ENCODE measurements at places on chromosomes 4 and X.

DNA sequence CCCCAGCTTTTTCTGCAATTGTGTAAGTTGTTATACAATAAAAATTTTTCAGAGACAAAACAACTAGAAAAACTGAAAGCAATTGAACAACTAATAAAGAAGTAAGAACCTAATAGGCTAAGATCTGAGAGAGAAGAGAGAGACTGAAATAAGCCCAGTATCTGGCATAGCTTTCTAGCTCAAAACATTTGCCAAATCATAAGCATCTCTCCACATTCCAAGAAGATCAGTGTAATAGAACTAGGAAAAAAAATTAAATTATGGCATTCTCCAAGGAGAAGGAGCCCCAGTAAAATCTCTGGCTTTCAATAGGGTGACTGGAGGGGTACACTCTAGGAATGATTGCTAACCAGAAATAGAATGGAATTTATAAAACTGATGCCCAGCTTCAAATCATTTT lies 19.0 kb upstream of the PPP3CA start:
- DNase-seq = no peak

GRCh38 chrX:154308108-154308946 lies 12.7 kb downstream of the TKTL1 start:
- peak; percentile 77 for DNase-seq

DNA sequence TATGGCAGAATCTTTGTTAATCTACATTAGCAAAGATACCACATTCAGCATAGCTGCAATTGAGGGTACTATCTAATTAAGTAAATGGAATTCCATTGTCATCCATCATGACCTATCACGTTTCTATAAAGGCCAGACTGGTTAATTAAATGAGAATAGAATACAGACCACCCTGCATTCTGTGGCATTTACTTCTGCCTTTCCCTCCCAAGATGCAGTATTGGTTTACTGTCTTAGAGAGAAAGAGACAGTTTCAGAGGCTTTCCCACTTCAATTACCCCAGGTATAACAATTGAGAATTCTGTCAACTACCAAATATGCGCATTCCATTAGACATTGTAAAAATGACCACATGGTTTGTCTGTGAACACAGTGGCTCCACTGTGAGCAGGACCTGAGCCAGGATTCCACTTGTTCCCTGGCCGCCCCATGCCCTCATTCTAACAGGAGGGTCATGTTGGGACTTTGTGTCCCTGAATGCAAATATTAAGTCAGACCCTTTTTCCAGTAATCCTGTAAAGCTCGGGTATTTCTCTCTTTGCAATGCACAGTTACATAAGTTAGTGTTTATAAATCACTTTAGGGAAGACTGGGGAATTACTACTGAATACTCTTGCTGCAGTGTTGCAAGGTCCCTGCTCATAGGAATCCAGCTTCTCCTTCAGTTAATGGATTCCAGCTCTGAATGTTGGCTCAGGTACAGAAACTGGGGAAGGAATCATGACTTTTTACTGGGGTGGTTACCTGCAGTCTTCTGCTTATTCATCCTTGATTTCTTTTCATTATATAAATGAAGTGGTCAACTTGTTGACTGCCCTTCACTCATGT lies 261.0 kb downstream of the PDGFC start:
- no peak for DNase-seq

DNA sequence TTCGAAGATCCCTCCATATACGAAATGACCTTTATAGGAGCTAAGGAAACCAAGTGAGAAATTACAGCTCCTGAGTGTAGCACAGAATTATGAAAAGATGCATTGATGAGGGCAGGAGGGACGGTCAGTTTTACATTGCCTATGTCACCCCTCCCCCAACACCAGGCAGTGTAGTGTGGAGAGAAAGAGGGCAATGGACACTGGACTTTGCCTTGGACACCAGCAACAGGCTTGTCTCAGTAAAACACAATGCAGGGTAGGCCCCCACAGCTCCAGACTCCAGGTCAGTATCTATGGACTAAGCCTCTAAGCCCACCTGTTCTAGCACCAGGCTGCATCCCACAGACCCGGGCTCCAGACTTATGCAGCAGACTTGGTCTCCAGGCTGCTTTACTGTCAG lies 16.5 kb downstream of the APOOL start:
- DNase-seq = no peak

- DNase-seq = no peak
Measured at GRCh38 chr4:109979920-109980717, 67.4 kb downstream of the EGF start.

GRCh38 chr4:7518871-7519637 lies 84.3 kb upstream of the PSAPL1 start:
- no peak for DNase-seq

- DNase-seq = peak; percentile 10
Measured at GRCh38 chr4:78776729-78777575, 802 bp downstream of the BMP2K start.

- DNase-seq = no peak
Measured at GRCh38 chr4:61628727-61629126, 428.6 kb downstream of the ADGRL3 start.

- no peak for DNase-seq
Measured at GRCh38 chr4:133154725-133155124, 5.6 kb downstream of the PCDH10 start.

GRCh38 chr4:174041555-174042105 lies 241.8 kb downstream of the FBXO8 start:
- no peak for DNase-seq
